ENCODE measurements at places on chromosomes 5 and 9.

- peak; percentile 53 for DNase-seq
These were observed 35.3 kb upstream of the CLPTM1L start for GRCh38 chr5:1380011-1380817.

DNA sequence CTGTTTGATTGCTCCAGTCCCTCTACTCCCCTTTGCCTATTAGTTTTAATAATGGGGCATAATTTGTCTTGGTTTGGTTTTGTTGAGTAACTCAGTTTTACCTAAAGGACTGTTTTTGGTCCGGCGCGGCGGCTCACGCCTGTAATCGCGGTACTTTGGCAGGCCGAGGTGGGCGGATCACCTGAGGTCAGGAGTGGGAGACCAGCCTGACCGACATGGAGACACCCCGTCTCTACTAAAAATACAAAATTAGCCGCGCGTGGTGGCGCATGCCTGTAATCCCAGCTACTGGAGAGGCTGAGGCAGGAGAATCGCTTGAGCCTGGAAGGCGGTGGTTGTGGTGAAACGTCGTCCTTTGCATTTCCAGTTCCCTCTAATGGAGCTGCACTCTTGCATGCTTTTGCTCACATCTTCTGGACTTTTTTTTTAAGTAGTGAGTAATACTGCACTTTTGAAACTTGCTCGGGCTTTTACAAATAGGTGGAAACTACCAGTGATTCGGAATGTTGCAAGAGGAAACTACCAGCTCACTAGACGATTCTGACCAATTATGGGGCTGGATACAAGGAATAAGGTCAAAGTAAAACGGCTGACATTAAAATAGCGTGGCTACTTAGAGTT lies 721 bp upstream of the MAML1 start:
- peak; percentile 38 for DNase-seq

DNA sequence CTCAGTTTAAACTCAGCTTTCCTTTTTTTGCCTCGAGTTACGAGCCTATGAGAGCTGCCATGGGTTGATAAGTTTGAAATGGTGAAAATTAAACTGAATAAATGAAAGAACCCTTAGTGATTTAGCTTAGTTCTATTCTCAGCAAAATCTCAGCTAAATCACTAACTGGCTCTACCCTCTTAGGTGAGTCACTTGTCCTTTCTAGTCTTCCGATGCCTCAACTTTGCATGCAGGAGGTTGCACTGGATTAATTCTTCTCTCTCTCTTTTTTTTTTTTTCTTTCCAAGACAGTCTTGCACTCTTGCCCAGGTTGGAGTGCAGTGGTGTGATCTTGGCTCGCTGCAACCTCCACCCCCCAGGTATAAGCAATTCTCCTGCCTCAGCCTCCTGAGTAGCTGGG lies 83.9 kb downstream of the PAPPA start:
- DNase-seq: no peak

GRCh38 chr5:4576908-4577307 lies 563.2 kb upstream of the ADAMTS16 start:
- no peak for DNase-seq

- no peak for DNase-seq
These were observed 35.7 kb downstream of the NACC2 start for GRCh38 chr9:136059321-136059791.

DNA sequence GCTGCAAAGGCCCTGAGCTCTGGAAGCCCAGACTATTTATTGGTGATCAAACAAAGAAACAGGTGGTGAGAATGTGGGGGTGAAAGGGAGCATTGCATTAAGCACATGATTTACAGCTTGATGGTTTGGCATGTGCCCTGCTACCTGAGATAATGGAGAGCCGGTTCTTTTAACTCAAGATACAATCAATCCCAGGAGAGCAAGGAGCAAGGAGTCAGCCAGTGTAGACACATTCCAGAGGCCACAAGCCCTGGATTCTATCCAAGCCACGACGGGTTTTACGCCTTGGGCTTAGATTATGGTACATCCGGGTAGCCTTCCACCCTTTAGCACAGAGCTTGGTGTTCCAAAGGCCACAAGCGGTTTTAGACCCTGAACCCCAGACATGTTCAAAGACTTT lies 292.2 kb downstream of the CYLC2 start:
- no peak for DNase-seq

- DNase-seq: no peak
These were observed 181.3 kb upstream of the DMRT1 start for GRCh38 chr9:660227-660626.

DNA sequence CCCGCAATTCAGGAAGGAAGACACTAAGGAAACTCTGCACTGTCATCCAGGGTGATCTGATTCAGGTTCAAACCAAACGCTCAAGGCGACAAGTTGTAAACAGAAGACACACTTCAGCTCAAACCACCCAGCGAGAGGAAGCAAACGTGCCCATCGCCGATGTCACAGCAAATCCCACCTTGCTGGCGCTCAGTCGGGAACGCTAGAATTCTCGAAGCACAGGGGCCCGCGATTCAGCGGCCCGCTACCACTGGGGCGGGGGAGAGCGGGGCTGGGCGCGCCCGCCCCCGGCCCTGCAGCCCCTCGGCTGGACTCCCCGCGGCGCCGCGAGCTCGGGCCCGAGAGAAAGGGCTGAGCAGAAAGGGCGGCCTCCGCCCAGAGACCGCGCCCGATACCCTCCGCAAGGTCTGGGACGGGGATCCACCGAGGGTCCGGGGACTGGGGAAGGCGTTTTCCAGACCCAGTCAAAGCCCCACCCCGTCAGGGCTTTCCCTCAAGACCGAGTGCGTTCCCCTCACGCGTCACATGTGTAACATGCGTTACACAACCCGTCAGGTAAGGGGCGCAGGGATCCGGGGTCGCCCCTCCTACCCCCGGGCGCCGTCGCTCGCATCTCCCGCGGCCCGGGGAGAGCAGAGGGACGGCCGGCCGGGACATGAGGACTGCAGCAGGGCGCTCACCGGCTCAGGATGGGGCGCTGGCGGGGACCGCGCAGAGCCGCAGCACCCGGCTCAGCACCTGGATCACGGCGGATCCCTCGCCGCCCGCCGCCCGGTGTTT lies 469 bp downstream of the AGTPBP1 start:
- peak; percentile 64 for DNase-seq

GRCh38 chr5:106854922-106855321 lies 815.8 kb downstream of the EFNA5 start:
- DNase-seq: no peak

- DNase-seq: no peak
These were observed 81.7 kb upstream of the LRRC70 start for GRCh38 chr5:62496876-62497275.

GRCh38 chr5:73204332-73204731 lies 31.3 kb downstream of the TMEM174 start:
- no peak for DNase-seq

GRCh38 chr9:4850603-4851310 lies 58.0 kb downstream of the RCL1 start:
- no peak for DNase-seq

DNA sequence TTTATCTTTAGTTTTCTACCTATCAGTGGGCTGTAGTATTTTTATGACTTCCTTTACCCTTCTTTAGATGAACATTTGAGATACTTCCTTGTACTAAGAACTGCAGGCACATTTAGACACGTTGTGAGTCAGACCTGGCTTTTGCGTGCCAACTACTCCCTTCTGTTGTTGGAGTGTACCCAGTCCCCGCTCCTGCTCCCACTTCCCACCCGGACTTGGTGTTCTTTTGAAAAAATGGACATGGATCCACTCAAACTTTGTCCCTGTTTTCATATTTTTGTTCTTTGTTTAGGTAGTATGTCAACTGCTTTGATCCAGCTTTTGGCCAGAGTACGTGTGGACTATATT lies 60.7 kb downstream of the PARP8 start:
- no peak for DNase-seq

DNA sequence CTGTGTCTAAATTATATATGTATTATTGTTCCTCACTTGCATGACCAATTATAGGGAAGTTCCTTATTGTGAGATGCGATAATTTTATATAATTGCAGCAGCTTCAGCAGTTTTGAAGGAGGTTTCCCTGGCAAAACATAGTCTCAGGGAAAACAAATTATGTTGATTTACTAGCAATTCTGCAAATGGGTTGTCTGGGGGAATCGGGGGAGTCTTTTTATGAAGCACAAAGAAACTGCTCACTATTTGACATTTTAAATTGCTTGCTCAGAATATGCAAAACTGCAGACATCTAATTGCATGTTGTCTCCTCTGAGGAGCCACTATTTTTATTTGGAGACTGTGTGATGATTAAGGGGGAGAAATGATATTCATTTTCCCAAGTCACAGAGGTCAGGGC lies 361.6 kb downstream of the YTHDC2 start:
- no peak for DNase-seq

GRCh38 chr9:96453625-96454024 lies 3.7 kb downstream of the HABP4 start:
- DNase-seq: peak; percentile 34

GRCh38 chr5:171478946-171479775 lies 59.7 kb downstream of the FGF18 start:
- DNase-seq: no peak

- DNase-seq: no peak
These were observed 142.9 kb downstream of the TLE1 start for GRCh38 chr9:81546489-81546888.

GRCh38 chr5:61496446-61496845 lies 164.4 kb downstream of the ZSWIM6 start:
- no peak for DNase-seq

DNA sequence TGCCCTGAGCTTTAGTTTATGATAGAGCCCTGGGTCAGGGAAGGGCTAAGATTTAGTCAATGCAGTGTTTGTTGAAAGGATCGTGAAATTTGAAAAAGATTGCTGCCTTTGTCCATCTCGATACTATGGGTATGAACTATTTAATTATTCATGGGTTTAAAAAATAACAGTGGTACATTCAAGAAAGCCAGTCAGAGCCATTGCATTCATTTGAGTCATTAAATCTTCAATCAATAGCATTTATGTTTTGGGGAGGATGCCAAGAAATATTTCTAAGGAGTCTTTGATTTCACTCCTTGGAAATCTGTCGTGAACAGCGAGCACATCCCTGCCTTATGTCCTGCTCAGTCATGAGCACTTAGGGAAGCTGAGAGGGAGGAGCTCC lies 54.4 kb upstream of the LRRTM2 start:
- no peak for DNase-seq

DNA sequence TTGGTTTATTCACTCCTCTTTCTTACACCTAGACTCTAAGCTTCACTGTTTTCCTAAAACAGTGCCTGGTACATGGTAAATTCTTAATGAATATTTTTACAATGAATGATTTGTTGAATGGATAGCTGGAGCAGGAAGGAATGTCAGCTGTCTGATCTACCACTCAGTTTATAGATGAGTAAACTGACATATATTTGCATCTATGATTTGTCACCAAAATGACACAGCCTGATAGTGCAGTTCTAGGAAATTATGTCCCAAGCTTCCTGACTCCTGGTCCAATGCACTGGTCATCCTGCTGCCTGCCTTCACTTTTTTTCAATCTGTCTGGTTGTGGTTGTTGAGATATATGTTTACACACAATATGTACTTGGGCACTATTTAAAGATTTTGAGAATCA lies 651.7 kb upstream of the WWC1 start:
- no peak for DNase-seq

- no peak for DNase-seq
These were observed 17.5 kb downstream of the PIK3R1 start for GRCh38 chr5:68233075-68233474.

DNA sequence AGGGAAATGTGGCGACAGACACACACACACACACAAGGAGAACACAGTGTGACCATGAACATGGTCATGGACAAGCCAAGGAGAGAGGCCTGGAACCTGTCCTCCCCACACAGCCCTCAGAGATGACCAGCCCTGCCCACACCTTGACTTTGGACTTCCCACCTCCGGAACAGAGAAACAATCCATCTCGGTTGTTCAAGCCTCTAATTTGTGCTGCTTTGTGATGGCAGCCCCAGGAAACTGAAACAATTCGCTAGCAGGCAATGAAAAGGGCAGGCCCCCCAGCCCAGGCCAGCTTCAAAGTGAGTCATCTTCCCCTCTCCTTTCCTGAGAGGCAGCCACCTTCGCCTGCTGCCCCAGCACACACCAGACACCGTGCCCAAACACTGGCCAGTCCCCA lies 47.7 kb downstream of the NSUN2 start:
- no peak for DNase-seq

GRCh38 chr9:125861405-125862058 lies 114.4 kb downstream of the PBX3 start:
- DNase-seq: no peak

- DNase-seq: no peak
These were observed 23.4 kb downstream of the CDK20 start for GRCh38 chr9:87950765-87951488.

GRCh38 chr9:28792716-28793115 lies 1219.4 kb upstream of the C9orf72 start:
- no peak for DNase-seq

DNA sequence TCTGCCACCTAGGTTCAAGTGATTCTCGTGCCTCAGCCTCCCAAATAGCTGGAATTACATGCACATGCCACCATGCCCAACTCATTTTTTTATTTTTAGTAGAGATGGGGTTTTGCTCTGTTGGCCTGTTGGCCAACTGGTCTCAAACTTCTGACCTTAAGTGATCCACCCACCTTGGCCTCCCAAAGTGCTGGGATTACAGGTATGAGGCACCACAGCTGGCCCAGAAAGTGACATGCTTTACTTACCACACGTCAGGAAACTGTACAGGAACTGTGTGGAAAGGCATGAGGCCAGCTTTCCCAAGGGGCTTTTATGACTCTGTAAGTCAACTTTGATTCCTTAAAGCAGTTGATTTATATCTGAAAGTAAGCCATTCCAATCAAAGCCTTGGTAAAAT lies 25.0 kb downstream of the DNAJB5 start:
- DNase-seq: no peak

GRCh38 chr9:75797085-75797580 lies 93.3 kb upstream of the PCSK5 start:
- no peak for DNase-seq

GRCh38 chr9:78644359-78644758 lies 347.4 kb downstream of the PSAT1 start:
- DNase-seq: no peak

DNA sequence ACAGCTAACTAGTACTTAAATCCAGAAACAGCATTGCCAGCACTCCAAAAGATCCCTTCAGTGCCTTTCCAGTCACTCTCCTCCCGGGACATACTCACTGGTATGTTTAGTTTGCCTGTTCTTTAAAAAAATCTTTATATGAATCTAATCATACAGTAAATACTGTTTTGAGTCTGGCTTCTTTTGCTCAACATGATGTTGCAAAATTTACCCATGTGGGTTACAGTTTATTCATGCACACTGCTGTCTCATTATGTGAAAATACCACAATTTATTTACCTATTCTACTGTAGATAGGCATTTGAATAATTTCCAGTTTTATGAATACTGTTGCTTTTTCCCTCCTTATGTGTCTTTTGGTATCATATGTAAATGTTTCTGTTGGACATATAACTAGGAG lies 13.5 kb downstream of the NDFIP1 start:
- no peak for DNase-seq

DNA sequence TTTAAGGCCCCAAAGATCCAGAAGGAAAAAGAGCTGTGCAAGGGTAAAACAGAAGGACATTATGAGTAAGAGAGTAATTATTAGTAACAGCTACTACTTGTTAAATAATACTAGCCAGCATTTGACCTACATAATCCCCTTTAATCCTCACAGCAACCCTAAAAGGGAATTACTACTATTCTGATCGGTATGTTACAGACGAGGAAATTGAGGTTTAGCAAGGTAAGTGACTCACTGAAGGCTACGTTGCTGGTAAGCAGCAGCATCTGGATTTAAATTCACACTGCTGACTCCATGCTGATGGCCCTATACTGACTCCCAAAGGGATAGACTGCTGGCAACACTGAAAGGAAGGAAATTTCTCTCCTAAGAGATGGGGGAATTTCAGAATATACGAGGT lies 3.7 kb upstream of the FSD1L start:
- DNase-seq: no peak
